ENCODE measurements at places on chromosomes 6 and 20.
A peak's percentile ranks its signal among the peaks of the same experiment; 100 is the strongest.

- no peak for DNase-seq
Measured at GRCh38 chr6:41406728-41407489, 71.5 kb downstream of the NCR2 start.

- DNase-seq: no peak
Measured at GRCh38 chr6:118740372-118740771, 89.0 kb upstream of the CEP85L start.

DNA sequence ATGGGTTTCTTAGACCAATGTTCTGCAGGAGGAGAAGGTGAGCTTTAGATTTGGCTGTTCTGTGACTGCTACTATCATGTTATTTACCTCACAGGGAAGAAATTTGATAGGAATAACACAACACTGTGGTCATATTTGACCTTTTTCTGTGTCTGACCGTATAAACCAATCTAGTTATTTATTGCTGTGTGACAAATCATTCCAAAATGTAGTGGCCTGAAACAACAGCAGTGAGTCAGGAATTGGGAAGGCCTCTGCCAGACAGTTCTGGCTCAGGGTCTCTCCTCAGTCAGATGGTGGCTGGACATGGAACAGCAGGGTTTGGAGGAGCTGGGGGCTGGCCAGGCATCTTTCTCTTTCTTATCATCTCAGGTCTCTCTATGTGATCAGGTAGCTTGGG, 33.0 kb downstream of the RIPOR2 start:
- DNase-seq: no peak

- DNase-seq: no peak
Measured at GRCh38 chr20:21681922-21682318, 23.5 kb upstream of the PAX1 start.

DNA sequence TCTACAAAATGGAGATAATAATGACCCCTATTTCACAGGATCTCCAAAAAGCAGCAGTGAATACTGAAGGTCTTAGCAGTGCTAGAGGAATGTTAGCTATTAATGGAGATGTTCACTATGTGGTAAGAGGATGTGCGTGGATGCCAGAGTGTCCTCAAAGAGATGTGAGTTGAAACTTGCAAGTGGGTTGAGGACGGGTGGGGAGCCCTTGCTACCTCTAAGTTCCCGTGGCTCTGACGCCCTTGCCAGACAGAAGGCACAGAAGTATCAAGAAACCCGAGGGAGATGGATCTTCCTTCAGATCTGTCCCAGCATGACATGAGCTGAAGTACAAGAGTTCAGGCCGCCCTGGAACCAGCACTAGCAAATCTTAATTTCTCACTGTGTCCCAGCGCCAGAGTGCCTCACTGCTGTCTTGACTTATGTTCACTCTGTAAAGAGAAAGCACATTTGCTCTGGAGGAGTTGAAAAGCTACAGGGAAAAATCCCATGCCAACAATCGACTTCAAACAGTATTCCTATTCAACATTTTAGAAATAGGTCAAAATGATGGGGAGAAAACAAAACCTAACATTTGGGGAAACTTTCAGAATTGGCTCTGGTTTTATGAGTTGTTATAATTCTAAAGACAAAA, 59.5 kb downstream of the FYN start:
- no peak for DNase-seq

GRCh38 chr6:160207618-160208017, 51.0 kb downstream of the SLC22A2 start:
- no peak for DNase-seq

GRCh38 chr6:157840776-157841175, 17.7 kb downstream of the SNX9 start:
- DNase-seq: no peak

DNA sequence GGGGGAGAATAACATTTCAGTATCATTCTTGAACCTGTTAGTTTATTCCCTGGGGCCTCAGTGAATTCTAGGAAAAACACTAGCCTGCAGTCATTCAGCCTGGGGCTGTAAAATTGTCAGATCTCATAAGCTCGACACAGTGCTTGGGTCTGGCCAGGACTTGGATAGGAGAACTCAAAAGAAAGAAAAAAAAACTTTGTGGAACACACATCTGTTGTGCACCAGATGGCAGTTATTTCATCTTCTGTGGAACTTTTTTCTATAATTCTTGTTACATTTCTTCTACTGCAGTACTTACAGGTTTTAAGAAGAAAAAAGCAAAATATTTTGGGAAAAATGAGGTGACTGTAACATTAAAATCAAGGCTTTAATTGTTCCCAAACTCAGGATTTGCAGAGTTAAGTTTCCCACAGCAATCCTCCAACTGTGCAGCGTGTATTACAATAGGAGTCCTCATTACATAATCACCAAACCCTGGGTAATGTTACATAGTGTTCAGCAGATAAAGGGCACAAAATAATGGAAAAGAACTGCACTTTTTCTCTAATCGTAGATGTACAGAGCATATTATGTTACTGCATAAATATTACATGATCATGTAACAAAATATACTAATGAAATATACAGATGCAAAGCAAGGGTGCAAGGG, 531.1 kb upstream of the CITED2 start:
- no peak for DNase-seq

DNA sequence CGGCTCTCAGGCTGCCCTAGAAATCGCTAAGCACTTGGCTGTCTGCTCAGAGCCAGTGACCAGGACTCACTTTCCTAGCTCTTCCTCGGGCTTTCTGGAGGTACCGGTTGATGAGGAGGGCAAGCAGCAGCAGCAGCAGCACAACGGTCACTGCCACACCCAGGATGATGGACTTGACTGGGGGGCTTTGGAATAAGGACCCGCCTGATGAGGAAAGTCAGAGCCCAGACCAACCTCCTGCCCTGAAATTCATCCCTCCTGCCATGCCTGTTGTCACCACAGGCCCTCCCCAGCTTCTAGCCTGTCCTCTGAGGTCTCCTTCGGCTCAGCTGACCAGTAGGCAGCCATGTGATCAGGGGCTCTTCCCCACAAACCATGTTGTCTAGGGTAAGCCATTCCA, 16.2 kb downstream of the TREML2 start:
- DNase-seq: no peak

DNA sequence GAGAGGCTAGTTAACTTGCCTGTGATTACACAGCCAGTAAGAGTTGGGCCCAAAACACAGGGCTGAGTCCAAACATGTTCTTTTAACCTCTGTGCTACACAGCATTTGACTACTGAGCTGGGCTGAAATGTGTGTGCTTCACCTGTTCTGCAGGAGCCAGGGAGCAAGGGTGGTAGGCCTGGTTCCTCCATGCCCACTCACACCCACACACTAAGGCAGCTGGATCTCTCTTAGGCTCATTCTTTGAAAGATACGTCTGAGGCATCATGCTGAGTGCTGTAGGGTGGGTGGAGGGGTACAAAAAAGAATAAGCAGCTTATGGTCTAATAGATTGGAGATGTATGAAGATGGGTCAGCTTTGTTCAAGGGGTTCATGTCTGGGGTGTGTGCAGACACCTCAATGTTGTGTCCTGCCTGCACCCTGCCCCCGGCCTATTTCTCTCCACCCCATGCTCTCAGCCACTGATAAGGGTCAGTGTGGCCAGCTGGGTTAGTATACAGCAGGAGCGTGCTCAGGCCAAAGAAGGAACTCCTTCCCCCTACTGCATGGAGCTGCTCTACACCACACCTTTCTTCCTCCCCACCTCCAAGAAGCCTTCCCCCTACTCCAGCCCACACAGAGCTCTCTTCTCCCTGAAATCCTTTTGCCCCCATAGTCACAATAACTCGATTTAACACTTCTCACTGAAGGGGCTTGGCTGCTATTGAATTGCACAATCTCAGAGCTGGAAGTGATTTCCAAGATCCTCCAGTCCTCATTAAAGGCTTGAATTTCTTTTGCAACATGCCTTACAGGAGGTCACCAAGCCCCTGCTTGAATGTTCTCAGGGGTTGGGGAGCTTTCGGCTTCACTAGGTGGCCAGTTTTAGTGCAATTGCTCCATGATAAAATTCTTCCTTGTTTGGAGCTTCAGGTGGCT, 3.4 kb downstream of the PPP2R5D start:
- no peak for DNase-seq

DNA sequence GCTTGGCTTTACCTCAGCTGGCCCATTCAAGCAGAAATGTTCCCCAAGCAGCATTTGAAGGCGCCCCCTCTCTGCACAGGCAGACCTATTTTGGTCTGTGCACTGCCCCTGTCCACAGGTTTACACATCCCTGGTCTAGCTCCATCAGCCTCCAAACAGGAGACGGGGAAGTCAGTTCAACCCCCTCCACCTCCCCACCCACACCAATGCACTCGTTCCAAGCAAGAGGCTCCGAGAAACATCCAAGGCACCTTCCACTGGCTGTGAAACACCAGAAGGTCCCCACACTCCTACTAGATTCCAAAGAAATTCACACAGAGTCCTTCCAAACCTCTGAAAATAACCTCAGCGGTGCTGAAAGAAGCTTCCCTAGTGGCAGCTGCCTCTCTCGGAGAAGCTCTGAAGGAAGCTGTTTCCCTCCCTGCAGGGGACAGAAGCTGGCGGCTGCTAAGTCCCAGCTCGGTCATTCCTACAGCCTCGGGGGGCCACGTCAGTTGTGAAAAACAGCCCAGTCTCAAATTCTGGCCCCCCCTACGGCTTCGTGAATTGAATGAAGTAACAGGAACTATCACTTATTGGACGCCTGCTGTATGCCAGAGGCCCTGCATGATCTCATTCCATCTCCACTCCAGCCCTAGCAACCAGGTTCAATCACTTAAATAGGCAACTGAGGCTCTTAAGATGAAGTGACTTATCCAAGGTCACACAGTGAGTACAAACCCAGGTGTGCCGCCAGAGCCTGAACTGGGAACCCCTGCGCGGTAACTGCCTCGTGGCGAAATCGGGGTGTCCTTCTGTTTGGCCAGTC, 815 bp downstream of the SPATA2 start:
- DNase-seq: peak; percentile 46

DNA sequence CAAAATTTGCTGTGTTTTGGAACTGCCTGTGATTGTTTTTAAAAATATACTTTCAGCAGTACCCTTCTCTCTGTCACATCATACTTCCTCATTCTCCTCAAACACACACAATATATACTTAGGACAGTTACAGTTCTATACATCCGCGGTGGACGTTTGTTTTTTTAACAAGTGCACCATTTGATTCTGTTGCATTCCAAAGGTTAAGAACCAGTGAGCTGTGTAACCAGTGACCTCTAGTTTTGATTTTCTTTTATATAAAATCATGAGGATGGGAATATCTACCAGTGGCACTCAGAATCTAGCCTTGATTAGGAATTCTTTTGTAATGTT, 152.8 kb downstream of the CARMIL1 start:
- no peak for DNase-seq

DNA sequence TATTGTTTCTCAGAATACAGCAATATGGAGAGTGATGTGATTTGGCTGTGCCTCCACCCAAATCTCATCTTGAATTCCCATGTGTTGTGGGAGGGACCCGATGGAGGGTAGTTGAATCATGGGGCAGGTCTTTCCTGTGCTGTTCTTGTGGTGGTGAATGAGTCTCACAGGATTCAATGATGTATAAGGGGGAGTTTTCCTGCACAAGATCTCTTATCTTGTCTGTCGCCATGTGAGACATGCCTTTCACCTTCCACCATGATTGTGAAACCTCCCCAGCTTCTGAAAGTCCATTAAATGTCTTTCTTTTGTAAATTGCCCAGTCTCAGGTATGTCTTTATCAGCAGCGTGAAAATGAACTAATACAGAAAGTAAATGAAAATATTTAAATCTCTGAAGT, 234.8 kb upstream of the TENT5A start:
- no peak for DNase-seq

- DNase-seq: no peak
Measured at GRCh38 chr6:141029908-141030307, 1102.8 kb upstream of the GJE1 start.

- no peak for DNase-seq
Measured at GRCh38 chr6:155444952-155445903, 10.4 kb downstream of the NOX3 start.

- DNase-seq: no peak
Measured at GRCh38 chr20:45283551-45284057, 23.0 kb upstream of the RBPJL start.

DNA sequence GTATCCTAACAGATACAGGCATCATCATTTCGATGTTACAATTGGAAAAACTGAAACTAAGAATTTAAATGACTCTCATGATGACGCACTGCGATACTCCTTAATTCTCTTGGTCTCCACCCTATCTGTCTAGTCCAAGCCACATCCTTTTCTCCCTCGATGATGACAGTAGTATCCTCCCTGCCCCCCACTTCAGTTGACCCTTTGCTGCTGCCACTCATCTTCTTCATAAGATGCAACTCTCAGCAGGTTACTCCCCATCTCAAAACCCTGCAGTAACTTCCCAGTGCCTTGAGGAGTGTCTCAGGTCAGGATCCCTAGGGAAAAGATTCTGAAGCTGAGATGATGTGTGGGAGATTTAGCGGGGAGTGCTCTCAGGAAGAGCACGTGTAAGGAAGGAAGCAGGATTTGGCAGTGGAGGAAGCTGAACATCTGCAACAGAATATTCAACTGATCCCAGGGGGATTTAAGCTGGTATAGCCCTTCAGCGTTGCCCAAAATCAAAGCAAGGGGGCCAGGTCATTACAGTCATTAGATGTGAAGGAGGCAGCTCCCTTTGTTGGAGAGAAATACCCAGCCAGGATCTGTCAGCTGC, 16.1 kb downstream of the JPH2 start:
- no peak for DNase-seq

DNA sequence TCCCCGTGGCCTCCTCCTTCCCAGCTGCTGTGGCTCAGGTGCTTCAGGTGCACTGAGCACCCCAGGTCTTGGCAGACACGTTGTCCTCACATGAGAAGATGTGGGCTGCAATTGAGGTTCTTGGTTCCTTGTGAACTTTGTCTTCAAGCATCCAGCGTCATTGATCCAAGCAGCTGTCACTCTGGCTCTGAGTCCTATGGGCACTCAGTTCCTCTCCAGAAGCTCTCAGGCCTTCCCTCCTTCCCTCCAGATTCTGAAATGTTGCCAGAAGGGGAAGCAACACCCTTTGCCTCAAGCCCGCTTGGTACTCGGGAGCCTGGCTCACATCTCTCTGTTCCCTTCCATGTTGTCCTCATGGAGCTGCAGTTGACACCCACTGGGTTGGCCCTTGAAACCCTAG, 8.4 kb upstream of the MRGBP start:
- no peak for DNase-seq

- DNase-seq: no peak
Measured at GRCh38 chr6:39076623-39077535, 28.3 kb downstream of the GLP1R start.

DNA sequence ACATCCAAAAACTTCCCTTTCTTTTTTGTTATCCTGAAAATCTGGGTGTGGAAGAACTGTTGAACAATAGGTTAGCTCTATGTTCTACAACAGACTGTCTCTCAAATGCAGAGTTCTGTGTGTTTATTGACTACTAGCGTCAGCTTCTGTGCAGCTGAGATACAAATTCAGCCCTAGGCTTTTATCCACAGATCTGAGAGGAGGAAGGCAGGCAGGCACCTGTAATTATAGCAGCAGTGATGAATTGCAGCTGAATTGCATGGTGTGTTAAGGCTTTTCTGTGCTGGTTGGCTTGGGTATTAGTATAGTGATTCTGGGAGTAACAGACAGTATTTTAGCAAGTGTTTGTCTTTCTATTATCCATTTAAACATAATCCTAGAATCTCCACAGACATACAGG, 24.4 kb downstream of the GRIK2 start:
- DNase-seq: no peak

Measured in CD4-positive, alpha-beta T cell treated with Interleukin-21 for 1 hour (primary cell).